Lung microvascular endothelial cell (primary cell): ENCODE measurements at places on chromosomes 11 and 22. TPM values are rescaled to one million over a fixed set of nuclear protein-coding genes. Genes with fewer than 3 reads are reported as not detected.

CSF2RB gene
- 1.4 and 2.0 TPM in 2 replicates for total RNA-seq

RTL10 gene
- 17.7 and 25.8 TPM in 2 replicates for total RNA-seq

CHKB gene
- total RNA-seq: 20.5 and 25.4 TPM in 2 replicates

GRCh38 chr11:126347751-126348668 is 7.5 kb upstream of the ST3GAL4 start:
- DNase-seq: no peak

DNA sequence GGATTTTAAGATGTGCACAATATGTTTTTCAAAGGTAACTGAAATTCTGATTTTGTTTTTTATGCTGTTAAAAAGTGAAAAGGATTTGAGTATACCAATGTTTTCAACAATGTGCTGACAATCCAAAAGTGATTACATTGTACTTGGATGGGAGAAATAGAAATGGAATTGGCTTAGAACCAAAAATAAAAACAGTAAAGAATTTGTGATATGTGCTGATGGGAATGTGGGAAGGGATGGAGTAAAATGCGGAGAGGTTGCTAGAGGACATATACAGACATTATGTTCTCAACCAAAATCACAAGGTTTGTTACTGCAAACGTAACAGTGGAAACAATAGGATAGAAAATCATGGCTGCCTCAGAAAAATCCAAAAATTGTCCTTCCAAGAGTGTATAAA is 279.3 kb upstream of the TENM4 start:
- DNase-seq: no peak

DNA sequence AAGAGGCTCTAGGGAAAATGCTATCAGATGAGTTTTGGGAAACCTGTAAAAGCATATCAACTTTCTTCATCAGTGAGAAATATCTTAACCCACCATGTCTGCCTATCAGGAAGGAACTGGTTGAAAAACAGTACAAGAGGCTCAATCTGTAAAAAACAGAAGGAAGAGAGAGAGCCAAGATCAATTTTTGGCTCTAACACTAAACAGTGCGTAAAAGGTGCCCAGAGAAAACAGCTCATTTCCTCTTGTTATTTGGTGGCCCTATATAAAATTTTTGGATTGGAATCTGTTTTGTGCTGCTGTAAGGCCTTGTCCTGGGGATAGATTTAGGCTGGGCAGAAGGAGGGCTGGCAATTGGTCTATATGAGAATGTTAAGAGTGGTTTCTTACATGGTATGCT is 12.1 kb downstream of the MS4A2 start:
- no peak for DNase-seq
